Upper lobe of right lung (tissue), 1 donor: ENCODE measurements at places on chromosomes 16 and 17.

- H3K4me3 ChIP-seq = peak overlapping the region; percentile 32
- H3K4me1 ChIP-seq = peaks cover 37% of the 10 kb centered on the region
- H3K36me3 ChIP-seq = peaks cover 8% of the 10 kb centered on the region
Measured at GRCh38 chr16:21645261-21645721, 7.1 kb downstream of the IGSF6 start.

DNA sequence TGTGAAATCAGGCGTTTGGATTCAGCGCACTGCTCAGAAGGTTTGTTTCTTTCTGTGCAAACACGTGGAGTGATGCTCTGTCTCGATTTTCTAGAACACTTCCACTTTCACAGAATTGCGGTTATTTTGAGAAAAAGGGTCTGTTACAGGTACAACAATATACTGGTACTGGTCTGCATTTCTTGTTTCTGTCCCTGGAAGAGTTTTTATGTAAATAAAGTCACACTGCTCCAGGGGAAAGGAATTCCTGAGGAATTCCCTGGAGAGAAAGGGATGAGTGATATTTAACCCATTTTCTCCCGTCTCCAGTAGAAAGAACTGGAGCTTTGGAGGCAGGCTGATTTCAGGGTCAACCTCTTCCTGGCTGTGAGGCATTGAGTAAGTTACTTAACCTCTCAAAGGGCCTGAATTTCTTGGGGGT is 16.2 kb upstream of the RMI2 start:
- H3K4me1 ChIP-seq = peaks cover 24% of the 10 kb centered on the region
- no peak for DNase-seq
- H3K27me3 ChIP-seq = no peaks in the 10 kb centered on the region
- no peak overlapping the region for H3K4me3 ChIP-seq
- no peaks in the 10 kb centered on the region for H3K36me3 ChIP-seq

GRCh38 chr16:30660424-30661261 is 2.4 kb downstream of the FBRS start:
- peaks cover 59% of the 10 kb centered on the region for H3K36me3 ChIP-seq
- H3K27ac ChIP-seq = peak overlapping the region; percentile 100
- DNase-seq = no peak
- peaks cover 31% of the 10 kb centered on the region for H3K4me1 ChIP-seq

DNA sequence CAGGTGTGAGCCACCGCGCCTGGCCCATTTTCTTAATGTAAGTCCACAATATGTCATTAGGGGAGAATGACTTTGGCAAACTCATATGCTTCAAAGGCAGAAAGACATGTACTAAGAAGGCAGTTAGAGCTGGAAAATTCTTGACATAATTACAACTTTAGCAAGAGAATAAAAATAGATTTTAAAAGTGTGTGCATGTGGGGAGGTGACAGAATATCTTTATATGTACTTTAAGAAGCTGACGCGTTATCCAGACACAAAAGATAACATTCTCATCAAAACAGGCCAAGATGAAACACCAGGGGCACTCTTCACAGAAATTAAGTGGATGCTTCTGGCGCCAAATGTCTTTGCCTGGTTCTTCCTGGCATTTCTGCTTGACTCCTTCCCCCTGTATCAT is 28.2 kb downstream of the GJC1 start:
- H3K27me3 ChIP-seq = no peaks in the 10 kb centered on the region
- no peak overlapping the region for H3K27ac ChIP-seq
- DNase-seq = no peak
- H3K4me3 ChIP-seq = no peak overlapping the region
- no peaks in the 10 kb centered on the region for H3K4me1 ChIP-seq

GRCh38 chr16:35690413-35690812 is 2231.0 kb downstream of the TP53TG3F start:
- DNase-seq = no peak
- H3K36me3 ChIP-seq = no peaks in the 10 kb centered on the region
- no peak overlapping the region for H3K27ac ChIP-seq
- no peaks in the 10 kb centered on the region for H3K27me3 ChIP-seq
- no peak overlapping the region for H3K4me3 ChIP-seq

DNA sequence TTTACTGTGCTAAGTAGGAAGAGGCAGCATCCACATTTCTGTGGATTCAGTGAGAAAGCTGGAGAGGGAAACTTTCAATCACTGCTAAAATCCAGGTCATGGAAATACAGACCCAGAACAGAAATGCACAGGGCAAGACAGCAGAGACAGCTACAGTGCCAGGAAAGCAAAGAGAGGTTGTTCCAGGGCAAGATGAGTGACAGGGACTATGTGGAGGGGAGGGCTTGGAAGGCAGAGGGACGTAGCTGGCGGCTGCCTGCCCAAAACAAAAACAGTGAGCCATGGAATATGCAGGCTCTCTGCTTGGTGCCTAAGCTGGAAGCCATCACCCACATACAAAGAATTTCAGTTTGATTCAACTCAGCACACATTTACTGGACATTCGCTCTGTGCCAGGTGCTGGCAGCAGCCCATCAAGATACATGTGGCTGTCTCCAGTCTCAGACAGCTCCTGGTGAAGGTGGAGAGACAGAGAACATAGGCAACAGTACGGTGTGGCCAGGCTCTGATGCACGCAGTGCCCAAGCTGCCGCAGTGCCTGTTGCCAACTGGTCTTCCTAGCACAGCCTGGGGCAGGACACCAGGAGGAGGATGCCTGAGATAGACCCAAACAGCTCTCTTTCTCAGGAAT is 88.7 kb downstream of the AIPL1 start:
- H3K4me1 ChIP-seq = no peaks in the 10 kb centered on the region
- H3K27me3 ChIP-seq = peaks cover 4% of the 10 kb centered on the region
- H3K36me3 ChIP-seq = no peaks in the 10 kb centered on the region
- DNase-seq = no peak

DNA sequence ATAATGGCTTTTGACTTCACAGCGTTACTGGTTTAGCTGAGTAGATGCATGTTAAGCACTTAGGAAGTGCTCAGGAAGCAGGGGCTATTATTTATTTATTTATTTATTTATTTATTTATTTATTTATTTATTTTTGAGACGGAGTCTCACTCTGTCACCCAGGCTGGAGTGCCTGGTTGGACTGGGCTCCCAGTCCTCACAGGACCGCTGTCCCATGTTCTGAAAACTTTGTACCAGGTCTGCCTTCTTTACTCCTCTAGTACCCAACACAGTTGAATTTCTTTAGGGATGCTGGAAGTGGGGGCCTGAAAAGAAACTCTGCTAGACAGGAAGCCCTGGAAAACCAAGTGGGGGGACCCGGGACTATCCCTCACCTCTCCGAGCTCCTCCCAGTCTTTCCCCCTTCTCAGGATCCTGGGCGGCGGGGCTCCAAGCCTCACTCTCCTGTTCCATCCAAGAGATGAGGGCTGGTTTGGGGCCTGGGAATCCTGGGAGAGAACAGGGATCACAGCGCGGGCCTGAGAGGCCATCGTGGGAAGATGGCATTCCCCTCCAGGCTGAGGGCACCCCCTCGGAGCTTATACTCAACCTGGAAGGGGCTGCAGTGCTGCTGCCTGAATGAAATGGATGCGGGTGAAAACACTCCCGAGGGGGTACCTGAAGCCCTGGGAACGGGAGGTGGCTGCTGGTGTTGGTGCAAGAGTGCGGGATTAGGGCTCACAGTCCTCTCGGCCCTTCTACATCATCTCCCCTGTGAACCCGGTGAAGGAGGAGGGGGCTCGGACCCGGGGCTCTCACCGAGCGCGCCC is 674 bp downstream of the ZNF688 start:
- H3K27me3 ChIP-seq = no peaks in the 10 kb centered on the region
- DNase-seq = peak; percentile 69
- peaks cover 17% of the 10 kb centered on the region for H3K4me1 ChIP-seq
- no peaks in the 10 kb centered on the region for H3K36me3 ChIP-seq
- peak overlapping the region; percentile 88 for H3K4me3 ChIP-seq

- H3K36me3 ChIP-seq = no peaks in the 10 kb centered on the region
- H3K27me3 ChIP-seq = no peaks in the 10 kb centered on the region
- H3K4me1 ChIP-seq = no peaks in the 10 kb centered on the region
- no peak for DNase-seq
- H3K4me3 ChIP-seq = no peak overlapping the region
Measured at GRCh38 chr17:36608280-36608679, 6.9 kb downstream of the MRM1 start.

DNA sequence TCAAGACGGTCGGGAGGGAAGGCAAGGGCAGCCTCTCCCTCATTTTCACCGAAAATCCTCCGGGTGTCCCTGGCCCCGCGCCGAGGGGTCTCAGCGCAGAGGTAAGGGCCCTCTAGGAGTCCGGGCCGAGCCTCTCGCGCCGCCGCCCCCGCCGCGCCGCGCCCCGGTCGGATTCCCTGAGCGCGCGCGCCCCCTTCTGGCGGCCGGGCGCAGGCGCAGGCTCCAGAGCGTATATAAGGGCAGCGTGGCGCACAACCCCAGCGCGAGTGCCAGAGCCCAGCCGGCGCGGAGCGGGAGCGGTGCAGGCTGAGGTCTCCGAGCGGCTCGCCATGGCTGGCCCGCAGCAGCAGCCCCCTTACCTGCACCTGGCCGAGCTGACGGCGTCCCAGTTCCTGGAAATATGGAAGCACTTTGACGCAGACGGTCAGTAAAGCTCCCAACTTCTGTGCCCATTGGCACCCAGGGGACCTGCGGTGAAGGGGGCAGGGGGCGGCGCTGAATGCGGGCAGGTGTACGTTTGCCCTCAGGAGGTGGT is at the start of gene CALB2:
Gene CALB2, plus strand, starts transcription at position 260 of the 535 bp plus-strand sequence. Its CDS starts 70 bp downstream, at position 330.
- peak; percentile 83 for DNase-seq
- peaks cover 21% of the 10 kb centered on the region for H3K27me3 ChIP-seq
- H3K36me3 ChIP-seq = no peaks in the 10 kb centered on the region
- H3K4me1 ChIP-seq = peaks cover 2% of the 10 kb centered on the region

GRCh38 chr17:4724650-4725049 is 6.6 kb upstream of the MED11 start:
- H3K27me3 ChIP-seq = no peaks in the 10 kb centered on the region
- no peaks in the 10 kb centered on the region for H3K4me1 ChIP-seq
- no peak for DNase-seq
- H3K36me3 ChIP-seq = peaks cover 6% of the 10 kb centered on the region
- no peak overlapping the region for H3K27ac ChIP-seq

GRCh38 chr17:28449859-28450258 is 23.6 kb upstream of the SLC13A2 start:
- no peaks in the 10 kb centered on the region for H3K36me3 ChIP-seq
- no peak overlapping the region for H3K4me3 ChIP-seq
- H3K27ac ChIP-seq = no peak overlapping the region
- no peaks in the 10 kb centered on the region for H3K4me1 ChIP-seq

DNA sequence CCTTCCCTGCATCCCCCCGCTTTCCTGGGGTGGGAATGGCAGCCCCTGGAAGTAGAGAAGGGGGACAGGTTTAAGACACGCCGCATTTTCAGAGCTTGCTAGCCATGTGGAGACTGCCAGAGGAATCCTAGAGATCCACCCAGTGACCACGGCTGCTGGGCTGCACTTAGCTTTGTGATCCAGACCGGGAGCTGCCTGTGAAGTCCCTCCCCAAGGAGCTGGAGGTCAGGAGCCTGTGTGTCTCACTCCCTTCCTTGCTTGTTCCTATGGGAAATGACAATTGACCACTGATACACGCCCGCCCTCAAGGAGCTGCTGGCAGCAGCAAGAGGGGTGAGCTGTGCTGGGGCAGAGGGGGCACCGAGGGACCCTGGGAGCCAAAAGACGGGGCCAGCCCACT is 73.7 kb downstream of the SREBF1 start:
- no peak overlapping the region for H3K4me3 ChIP-seq
- no peaks in the 10 kb centered on the region for H3K36me3 ChIP-seq
- DNase-seq = no peak
- H3K27ac ChIP-seq = no peak overlapping the region
- H3K4me1 ChIP-seq = peaks cover 1% of the 10 kb centered on the region

- no peaks in the 10 kb centered on the region for H3K4me1 ChIP-seq
- H3K27me3 ChIP-seq = no peaks in the 10 kb centered on the region
- no peak overlapping the region for H3K4me3 ChIP-seq
Measured at GRCh38 chr16:88369447-88370008, 13.2 kb upstream of the ZNF469 start.

DNA sequence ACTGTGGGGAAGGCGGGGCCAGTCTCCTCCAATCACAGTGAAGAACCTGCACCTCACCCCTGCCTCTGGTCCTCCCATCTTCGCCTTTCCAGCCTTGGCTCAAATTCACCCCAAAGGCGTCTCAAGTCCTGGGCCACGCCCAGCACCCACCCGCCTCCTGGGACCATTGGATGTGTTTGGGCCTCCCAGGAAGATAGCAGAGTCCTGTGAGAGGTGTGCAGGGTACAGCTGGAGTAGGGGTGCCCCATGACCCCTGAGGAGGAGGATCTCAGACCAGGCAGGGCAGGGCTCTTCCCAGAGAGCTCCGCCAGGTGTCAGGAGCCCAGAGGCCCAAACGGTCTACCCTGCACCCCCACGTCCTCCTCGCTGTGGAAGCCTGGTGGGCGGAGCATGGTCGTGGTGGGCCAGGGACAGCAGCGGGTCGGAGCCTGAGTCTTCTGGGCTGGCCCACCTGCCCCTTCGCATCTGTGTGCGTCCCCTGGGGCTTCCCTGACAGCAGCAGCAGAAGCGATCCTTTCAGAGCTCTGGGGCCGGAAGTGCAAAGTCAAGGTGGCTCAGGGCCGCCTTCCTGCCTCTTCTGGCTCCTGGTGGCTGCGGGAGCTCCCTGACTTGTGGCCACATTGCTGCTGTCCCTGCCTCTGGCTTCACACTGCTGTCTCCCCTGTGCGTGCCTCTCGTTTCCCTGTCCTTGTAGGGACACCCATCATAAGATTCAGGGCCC is 34.9 kb upstream of the ZNF469 start:
- H3K27me3 ChIP-seq = no peaks in the 10 kb centered on the region
- no peak overlapping the region for H3K4me3 ChIP-seq
- no peak overlapping the region for H3K27ac ChIP-seq
- H3K4me1 ChIP-seq = no peaks in the 10 kb centered on the region

GRCh38 chr16:55647798-55648197 is 8.0 kb upstream of the SLC6A2 start:
- no peaks in the 10 kb centered on the region for H3K4me1 ChIP-seq
- H3K36me3 ChIP-seq = no peaks in the 10 kb centered on the region
- peaks cover 16% of the 10 kb centered on the region for H3K27me3 ChIP-seq
- DNase-seq = no peak
- no peak overlapping the region for H3K4me3 ChIP-seq
- H3K27ac ChIP-seq = no peak overlapping the region

DNA sequence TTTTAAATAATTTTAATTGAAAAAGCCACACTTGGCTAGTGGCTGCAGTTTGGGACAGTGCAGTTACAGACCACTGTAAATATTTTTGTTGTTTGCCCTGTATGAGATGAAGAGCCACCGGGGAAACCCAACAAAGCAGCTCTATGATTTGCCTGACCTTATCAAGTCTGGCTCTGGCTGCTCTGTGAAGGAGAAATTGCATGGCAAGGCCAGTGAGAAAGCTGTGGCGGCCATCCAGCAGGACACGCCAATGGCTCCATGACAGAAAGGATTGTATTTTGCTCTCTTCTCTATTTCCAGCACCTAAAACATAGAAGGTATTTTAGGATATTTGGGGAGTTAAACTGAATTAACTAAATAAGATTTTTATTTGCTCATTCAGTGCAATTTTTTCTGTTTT is 330.0 kb upstream of the DYNLRB2 start:
- H3K4me1 ChIP-seq = no peaks in the 10 kb centered on the region
- no peak for DNase-seq
- no peak overlapping the region for H3K4me3 ChIP-seq
- H3K27me3 ChIP-seq = no peaks in the 10 kb centered on the region
- no peak overlapping the region for H3K27ac ChIP-seq
